ENCODE measurements at places on chromosomes 1 and 21.

DNA sequence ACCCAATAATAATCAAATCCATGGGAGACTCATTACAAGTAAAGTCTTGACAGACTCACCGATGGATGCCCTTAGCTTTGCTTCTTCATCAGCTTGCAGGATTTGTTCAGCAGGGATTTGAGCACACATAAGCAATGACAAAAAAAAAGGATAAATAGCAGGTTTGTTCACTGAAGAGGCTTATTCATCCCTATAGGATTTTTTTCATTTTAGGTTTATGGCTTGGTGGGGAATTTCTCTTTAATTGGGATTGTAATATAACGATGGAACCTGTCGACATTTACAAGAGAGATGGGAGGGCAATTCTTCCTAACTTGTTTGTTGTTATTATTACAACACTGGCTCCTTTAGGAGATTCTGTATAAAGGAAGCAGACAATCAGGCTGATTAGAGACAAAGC, 649.1 kb upstream of the PLXNA2 start:
- no peak for DNase-seq

DNA sequence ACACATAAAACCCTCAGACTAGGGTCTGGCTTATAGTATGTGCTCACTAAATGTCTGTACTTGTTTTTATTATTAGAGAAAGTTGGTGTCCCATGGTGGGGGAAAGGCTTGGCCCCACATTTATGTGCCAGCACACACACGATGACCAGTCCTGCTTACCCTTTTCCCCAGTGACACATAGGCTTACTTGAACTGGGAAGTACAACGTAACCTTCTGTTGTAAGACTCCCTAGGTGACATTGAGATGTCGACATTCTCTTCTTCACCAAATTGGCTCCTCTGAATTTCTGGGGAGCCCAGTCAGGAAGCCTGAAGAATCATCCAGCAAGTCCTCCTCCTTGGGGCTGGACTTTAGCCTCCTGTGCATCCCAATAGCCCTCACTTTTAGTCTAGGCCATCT, 1.7 kb upstream of the MECR start:
- no peak for DNase-seq

DNA sequence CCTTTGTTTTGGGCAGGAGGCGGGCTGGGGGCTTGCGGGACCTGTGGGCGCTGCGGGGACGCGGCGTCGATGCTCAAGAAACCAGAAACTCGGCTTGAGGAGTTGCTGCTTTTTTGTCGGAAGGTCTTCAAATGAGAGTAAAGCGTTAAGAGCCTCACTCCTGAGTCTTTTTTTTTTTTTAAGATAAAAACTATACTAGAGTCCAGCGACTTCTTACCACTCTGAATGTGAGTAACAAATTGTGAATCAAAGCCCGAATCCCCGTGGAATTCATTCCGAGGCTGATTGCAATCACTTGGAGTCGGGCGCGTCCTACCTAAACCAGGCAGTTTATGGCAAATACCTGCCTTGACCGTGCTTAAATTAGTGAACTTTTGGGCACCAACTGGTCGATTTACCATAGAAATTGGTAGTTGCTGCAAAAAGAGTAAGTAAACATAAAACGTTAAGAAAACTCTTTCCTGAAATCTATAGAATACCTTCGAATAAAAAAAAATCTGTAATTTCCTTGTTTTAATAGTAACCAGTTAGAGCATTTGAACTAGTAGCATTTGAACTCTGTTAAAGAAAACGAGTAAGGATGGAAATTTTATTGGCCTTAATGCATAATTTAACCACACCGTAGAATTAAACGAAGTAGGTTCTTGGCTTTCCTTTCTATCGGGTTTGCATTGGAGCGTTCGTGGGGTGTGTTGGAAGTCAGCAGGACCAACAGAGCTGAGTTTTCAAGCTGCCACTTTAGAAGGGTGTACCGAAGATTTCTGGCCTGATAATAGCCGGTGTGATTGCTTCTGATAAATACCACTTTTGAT, 769 bp downstream of the GPSM2 start:
- DNase-seq: no peak

DNA sequence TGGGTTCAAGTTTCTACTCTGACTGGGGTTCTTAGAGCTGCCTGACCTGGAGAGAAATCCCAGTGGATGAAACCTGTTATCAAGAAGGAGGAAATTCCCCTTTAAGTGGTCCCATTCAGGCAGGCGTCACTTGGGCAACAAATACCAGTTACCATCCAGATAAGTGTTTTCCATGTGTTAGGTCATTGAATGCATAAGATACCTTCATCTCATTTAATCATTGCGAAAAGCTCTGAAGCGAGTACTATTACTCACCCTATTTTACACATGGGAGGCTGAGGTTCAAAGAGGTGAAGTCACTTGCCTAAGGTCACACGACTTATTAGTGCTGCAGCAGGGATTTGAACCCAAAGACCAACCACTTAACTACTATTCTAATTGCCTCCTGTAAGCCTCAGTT, 45.5 kb upstream of the RPL11 start:
- no peak for DNase-seq

GRCh38 chr1:19615438-19615837, 28.7 kb upstream of the NBL1 start:
- DNase-seq: no peak

All from foreskin keratinocyte (primary cell).